ENCODE measurements at places on chromosomes 7 and 10.

DNA sequence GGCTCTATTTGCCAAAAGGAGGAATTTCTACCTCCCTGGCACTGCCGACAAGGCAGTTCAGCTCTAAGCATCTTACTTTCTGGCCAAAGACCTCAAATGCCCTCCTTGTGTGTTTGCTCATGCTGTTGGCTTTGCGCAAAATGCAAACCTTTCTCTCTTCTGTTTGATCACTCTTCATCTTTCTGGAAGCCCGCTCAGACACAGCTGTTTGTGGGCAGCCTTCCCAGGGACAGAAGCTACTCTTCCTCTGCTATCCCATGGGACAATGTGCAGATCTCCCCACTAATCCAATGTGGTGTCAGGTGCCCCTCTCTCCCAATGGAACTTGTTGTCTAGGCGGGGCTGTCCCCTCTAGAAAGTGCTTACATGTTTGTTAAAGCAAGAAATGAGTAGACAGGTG is 278.7 kb downstream of the CCSER2 start:
- no peak for DNase-seq

GRCh38 chr7:108724251-108725100 is 154.8 kb downstream of the DNAJB9 start:
- no peak for DNase-seq

DNA sequence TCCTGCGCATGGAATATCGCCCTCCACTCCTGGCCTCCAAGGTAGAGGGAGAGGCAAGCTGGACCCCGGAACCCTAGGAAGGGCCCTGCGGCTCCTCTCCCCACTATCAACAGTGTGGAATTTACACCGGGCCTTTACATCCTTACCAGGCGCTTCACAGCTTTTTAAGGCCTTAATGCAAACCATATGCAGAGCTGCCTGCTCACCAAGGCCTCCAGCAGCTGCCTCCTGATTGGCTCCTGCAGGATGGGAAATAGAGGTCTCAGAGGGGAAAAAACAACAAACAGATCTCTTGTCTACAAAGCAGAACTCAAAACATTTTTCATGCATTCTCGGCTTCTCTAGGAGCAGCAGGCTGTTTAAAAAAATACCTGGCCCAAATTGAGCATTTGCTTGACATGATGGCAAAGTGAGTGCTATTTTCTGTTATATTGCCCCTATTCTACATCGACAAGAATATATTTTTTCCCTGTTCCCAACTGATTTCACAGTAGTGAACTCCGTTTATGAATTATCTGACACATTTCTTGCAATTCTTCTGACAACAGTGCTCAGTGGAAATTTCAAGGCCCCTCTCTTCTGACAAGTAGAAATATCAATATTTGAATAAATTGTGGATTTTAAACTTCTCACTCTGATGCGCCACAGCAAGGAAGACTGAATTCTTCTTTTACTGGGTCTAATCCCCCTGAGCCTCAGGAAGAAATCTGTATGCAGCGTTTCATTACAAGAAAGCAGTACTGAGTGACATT is 51.7 kb downstream of the EBF3 start:
- DNase-seq: no peak

DNA sequence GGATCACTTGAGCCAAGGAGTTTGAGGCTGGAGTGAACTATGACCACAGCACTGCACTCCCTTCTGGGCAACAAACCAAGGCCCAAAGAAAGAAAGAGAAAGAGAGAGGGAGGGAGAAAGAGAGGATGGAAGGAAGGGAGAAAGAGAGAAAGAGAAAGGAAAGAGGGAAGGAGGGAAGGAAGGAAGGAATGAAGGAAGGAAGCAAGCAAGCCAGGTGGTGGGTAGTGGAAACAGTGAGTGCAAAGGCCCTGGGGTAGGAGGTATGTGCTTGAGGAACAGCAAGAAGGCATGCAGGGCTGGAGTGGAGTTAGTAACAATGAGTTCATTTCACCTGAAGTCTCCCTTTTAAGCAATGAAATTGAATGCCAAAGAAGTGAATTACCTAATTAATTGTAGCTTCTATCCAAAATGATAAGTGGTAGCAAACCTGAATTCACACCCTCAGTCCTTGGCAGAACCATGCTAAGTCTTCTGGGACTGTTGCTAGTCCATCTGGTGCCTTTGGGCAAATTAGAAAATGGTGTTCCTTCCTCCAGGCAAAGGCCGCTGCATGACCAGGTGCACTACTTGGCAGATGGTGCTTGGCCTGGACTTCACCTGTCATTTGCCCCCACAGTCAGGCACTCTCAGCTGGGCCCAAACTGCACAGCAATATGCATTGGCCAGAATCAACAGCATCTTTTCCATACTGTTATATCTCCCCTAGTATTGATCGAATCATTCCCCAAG is 67.4 kb upstream of the MPP7 start:
- no peak for DNase-seq
